ENCODE measurements at places on chromosomes 5 and 9.
A peak's percentile ranks its signal among the peaks of the same experiment; 100 is the strongest.

DNA sequence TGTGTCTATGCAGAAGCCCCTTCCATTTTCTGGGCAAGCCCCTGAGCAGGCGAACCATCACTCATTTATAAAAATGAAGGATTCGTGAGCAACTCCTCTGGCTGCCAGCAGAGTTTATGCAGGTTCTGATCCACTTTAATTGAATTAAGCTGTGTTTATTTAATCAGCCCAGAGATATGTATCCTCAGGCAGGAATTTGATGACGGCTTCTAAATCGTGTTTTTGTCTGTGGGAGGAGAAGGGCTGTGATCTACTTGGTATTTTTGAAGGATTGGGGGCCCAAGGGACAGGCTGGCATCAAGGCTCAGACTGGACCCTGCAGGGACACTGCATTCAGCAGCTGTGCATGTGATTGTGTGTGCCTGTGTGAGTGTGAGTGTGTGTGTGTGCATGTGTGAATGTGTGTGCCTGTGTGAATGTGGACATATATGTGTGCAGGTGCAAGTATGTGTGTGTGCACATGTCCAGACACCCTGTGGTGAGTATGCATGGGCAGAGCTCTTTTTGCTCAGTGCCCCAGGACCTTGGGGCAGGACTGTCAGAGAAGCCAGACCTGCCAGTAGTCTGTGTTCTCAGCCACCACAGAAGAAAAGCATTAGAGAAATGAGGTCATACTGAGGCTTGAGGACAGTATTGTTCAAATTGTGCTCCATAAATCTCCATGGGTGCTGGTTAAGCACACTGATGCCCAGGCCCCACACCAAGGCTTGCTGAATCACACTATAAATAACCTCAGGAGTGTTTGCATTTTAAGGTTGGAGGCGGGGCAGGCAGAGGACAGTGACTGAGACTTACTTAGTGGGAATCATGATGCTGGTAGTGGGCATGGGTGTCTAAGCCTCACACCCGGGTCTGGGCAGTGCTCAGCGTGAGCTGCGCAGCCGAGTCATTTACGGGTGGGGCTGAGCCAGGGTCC is 164.0 kb downstream of the CARTPT start:
- peak; percentile 35 for DNase-seq

DNA sequence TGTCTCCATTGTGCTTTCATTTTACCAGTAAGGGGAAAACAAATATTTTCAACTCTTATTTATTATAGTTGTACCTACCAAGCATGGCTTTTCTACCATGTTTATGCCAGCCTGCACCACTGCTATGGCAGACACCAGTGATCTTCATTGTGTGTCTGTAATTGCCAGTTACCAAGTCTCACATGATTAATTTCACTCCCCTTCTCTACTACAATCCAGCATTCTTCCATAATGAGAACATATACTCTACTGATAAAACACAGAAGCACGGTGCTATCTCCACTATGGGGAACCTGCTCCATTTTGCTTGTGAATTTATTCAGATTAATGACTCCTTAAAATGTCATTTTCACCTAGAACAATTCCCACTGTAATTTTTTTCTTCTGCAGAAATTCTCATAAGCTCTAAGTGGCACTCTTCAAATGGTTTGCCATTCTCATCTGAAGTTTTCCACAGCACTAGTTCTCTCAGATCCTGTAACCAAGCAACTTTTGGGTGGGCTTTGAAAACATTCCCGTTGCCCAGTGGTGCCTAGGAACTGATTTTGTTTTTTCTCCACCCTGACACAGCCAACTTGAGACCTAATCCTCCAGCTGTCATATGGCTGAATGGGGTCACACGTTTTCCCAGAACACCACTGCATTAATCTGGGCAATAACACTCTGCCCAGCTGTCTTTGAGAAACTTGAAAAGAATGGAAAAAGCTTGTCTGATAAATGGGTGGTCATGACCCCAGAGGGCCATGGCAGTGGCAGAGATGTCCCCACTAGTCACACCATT is 222.7 kb upstream of the RASEF start:
- no peak for DNase-seq

- no peak for DNase-seq
Measured at GRCh38 chr5:180824630-180825476, 22.2 kb upstream of the MGAT1 start.

DNA sequence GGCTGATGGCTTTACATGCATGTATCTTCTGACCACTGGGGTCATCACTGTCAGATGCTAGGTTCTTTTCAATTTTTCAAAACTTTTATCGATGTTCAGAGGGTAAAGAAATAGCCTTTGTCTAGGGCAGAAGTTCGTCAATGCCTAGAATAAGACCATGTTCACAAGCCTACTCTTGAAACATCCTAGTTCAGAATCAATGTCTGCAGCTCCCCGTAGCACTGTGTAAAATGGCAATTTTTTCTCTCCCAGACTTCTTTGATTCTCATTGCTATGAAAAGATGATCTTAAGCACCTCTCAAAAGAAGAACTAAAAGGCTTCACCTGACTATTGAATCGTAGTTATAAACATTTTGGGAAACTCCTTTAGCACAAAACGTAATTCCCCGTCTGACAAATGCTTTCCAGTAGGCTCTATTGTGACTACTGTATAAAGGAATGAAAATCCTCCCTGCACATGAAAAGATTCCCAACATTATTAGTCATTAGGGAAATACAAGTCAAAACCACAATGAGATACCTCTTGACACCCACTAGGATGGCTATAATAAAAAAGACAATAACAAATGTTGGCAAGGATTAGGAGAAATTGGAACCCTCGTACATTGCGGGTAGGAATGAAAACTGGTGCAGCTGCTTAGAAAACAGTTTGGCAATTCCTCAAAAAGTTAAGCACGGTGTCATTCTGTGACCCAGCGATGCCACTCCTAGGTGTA is 263.5 kb downstream of the ARHGAP26 start:
- DNase-seq: no peak

All from NCI-H2029 (cell line).